NCI-H1417 (cell line): ENCODE measurements at places on chromosomes 5 and 9.

- DNase-seq, result no peak
Observed at GRCh38 chr5:159545156-159545555, 214.9 kb upstream of the IL12B start.

DNA sequence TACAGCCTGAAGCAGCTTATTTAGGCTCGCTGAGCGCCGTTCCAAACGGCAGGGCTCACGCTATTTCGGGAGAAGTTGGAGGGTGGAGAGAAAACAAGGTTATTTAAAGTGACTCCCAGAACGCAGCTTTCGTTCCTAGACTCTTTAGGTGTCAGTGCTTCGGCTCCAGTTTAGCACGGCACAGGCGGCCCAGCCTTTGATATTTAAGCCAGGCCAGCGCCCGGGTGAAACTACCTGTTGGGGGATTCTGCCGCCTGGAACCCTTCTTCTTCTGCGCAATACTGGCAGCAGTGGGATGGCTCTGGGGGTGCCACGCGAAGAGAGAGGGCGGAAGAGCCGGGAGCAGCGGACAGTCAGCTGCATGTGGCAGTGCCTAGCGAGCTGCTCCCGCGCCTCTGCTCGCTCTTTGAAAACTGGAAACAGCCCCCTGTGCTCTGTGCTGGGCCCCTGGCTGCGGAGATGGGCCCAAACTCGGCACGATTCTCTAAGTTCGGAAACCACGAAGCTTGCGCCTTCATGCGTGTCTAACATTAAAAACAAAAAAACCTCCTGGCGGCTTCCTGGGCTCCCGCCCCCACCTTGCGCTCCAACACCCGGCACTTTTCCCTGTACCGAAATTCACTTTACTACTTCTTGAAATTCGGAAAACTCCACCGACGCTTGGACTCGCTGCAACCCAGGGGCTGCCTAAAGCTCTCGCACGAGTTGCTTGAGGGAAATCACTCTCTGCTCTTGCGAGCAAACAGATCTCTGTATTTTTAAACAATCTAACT lies 34.6 kb upstream of the NFIB start:
- DNase-seq, result no peak

DNA sequence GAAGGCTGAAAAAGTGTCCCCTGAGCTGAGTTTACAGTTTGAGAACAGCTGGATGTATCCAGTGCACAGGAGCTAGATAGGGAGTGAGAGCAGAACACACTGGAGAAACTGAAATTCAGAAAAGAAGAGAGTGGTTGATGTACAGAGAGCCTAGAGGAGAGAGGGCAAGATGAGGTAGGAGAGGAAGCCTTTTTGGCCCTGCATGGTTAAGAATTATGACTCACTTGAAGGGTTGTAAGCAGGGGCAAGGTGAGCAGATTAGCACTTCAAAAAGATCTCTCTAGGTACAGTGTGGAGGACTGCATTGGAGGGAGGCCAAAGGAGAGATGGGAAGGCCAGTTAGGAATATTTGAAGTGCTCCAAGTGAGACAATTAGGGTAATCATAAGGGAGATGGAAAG lies 25.2 kb downstream of the MCC start:
- DNase-seq, result no peak

DNA sequence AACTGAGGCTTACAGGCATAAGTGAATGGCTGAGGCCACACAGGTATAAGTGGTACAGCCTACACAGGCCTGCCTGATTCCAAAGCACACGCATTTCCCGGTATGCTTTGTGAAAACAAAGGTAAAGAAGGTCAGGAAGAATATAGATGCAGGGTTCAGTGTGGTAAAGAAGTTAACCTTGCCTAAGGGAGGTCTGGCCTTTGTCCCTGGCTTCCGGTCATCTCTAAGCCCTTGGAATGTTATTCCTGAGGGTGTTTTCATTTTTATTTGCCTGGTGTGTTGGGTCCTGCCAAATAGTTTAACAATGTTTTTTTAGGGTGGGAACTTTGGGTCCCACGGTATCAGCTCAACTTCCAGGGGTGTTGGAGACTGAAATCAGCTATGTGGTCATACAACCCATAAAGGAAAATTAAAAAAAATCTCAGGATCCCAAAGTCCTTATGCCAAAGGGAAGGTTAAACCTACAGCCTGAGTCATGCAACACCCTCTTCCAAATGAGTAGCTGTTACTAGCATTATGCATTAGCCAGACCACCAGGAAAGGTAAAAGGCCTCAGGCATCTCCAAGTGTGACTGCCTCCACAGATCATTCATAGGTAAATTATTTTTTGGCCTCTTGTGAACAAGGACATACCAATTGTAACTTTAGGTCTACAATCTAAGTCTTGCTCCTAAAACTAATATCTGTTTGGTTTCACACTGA lies 124.6 kb downstream of the ATP10B start:
- DNase-seq, result no peak

GRCh38 chr5:63205976-63206375 lies 627.4 kb downstream of the LRRC70 start:
- no peak for DNase-seq
